ENCODE measurements at places on chromosomes 12 and 14.

DNA sequence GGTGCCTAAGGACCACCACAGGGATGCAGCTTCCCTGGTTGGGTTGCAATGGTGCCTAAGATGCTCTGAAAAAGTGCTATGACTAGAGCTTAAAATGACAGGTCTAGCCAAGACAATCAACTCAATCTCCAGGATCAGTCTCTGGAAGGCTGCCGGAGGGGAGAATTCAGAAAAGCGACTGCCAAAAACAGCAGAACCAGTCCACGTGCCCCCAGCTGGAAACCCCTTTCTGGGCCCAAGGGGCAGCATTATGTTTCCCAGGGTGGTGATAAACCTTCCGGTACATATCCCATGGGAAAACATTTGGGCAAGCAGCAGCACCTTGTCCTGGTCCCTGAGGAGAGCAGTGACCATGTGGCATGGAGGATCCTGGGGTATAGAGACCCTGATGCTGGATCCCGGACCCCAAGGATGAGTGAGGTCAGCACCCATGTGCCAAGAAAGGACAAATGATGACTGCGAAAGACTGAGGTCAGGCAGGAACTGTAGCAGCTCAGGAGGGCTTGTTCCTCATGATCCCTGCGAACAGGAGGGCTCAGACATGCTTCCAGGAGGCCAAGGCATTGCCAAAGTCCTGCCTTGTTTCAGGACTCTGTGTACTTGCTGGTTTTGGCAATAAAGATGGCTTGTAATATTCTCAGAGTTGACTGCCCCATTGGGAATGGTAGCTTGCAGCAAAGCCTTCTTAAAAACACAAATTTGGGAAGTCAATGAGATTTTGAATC, 49.9 kb upstream of the LTBP2 start:
- DNase-seq = no peak

- DNase-seq = peak; percentile 44
Measured at GRCh38 chr14:65824285-65824977, 411.9 kb downstream of the FUT8 start.

- no peak for DNase-seq
Measured at GRCh38 chr12:4421590-4422031, 24.0 kb downstream of the FGF6 start.

GRCh38 chr14:85217412-85217811, 312.5 kb upstream of the FLRT2 start:
- DNase-seq = no peak

DNA sequence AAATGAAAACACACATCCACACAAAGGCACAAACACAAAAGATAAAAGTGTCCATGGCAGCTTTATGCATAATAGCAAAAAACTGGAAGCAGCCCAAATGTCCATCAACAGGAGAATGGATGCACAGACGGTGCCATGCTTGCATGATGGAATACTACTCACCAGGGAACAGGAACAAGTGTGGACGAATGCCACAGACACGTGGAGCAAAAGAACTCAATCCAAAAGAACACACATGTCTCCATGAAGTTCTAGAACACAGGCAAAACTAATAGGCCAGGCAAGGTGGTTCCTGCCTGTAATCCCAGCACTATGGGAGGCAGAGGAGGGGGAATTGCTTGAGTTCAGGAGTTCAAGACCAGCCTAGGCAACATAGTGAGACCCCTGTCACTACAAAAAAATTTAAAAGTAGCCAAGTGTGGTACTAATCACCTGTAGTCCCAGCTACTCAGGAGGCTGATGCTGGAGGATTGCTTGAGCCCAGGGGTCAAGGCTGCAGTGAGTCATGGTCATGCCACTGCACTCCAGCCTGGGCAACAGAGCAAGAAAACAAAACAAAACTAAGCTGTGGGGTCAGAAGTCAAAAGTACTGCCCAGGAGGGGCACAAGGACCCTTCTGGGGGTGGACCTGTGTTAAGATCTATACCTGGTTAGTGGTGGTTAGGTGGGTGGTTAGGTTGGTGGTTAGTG, 7.3 kb upstream of the TMEM119 start:
- no peak for DNase-seq

Measured in left colon (tissue), 2 donors.